Tibial artery (tissue), 4 donors: ENCODE measurements at places on chromosomes 12 and 14.

- DNase-seq = no peak
Observed at GRCh38 chr12:78684419-78684818, 180.2 kb upstream of the SYT1 start.

GRCh38 chr12:67968321-67968720, 20.9 kb upstream of the IFNG-AS1 start:
- DNase-seq = no peak

GRCh38 chr12:9096563-9097176, 19.0 kb downstream of the A2M start:
- DNase-seq = no peak

DNA sequence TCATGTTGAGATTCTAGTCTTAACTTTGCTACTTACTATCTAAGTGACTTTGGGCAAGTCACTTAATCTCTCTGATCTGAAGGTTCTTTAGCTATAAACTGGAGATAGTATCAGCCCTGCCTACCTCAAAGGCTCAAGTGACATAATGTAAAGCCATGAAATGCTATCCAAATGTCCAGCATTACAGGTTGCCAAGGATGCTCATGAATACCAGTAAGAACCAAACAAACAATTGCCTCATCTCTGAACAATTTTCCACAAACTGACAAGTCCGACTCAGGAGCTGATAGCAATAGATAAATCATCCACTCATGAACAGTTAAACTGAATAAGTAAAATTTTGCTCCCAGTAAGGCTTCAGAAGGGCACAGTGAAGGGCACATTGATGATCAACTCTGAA, 51.5 kb downstream of the LMNTD1 start:
- no peak for DNase-seq

- DNase-seq = peak; percentile 69
Observed at GRCh38 chr14:64764641-64765520, 60.7 kb downstream of the PLEKHG3 start.
